ENCODE measurements at places on chromosomes 5 and 9. TPM values are rescaled to one million over a fixed set of nuclear protein-coding genes. Genes with fewer than 3 reads are reported as not detected.

GRCh38 chr5:34604119-34604675 lies 51.9 kb upstream of the RAI14 start:
- no peak for DNase-seq

OGN gene
- 42.9 TPM for polyA plus RNA-seq

ST6GALNAC4 gene
- 9.8 TPM for polyA plus RNA-seq

MCIDAS gene
- 0.56 TPM for polyA plus RNA-seq

- no peak for DNase-seq
Observed at GRCh38 chr5:55993013-55993412, 1.8 kb downstream of the IL6ST start.

ANKRD18A gene
- polyA plus RNA-seq, result 5.7 TPM

IL13 gene
- not detected for polyA plus RNA-seq

ITGA2 gene
- 27.1 TPM for polyA plus RNA-seq
